ENCODE measurements at places on chromosomes 6 and 20.

GRCh38 chr20:35005463-35005961 is 49.8 kb downstream of the MYH7B start:
- DNase-seq, result no peak

- DNase-seq, result peak; percentile 17
Observed at GRCh38 chr6:83247471-83247870, 54.3 kb downstream of the RWDD2A start.

- peak; percentile 11 for DNase-seq
Observed at GRCh38 chr20:51211191-51211590, 188.3 kb upstream of the KCNG1 start.

DNA sequence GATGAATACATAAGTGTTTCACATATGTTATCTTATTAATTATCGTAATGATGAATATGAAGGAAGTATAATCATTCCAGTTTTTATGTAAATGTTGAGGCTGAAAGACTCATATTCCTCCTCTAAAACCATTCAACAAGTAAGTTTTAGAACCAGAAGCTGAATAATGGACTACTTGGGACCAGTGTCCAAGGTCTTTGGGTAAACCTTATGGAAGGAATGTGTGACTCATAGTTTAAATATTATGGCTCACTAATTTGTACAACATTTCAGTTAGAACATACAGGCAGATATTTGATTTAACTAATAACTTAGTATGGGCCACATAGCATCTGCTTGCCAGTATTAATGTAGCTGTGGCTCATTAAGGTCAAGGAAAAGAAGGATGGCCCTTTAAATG is 209.6 kb downstream of the TFAP2B start:
- DNase-seq, result peak; percentile 32

DNA sequence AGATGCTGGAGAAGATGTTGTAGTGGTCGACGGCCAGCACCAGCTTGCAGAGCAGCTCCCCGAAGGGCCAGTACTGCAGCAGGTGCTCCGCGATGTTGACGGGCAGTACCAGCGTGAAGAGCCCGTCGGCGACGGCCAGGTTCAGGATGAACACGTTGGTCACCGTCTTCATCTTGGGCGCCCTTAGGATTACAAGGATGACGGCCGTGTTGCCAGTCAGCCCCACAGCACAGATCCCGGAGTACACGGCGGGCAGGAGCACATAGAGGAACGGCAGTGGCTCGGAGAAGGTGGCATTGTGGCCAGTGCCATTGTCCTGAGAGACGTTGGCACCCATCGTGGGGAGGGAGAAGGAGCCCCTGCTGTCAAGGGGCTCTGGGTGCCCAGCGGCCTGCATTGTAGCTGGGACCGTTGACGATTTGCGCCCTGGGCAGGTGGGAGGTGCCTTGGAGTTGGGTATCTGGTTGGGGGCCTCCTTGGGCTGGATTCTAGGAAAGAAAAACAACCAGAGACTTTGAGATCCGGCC is 867 bp downstream of the NPBWR2 start:
- no peak for DNase-seq

DNA sequence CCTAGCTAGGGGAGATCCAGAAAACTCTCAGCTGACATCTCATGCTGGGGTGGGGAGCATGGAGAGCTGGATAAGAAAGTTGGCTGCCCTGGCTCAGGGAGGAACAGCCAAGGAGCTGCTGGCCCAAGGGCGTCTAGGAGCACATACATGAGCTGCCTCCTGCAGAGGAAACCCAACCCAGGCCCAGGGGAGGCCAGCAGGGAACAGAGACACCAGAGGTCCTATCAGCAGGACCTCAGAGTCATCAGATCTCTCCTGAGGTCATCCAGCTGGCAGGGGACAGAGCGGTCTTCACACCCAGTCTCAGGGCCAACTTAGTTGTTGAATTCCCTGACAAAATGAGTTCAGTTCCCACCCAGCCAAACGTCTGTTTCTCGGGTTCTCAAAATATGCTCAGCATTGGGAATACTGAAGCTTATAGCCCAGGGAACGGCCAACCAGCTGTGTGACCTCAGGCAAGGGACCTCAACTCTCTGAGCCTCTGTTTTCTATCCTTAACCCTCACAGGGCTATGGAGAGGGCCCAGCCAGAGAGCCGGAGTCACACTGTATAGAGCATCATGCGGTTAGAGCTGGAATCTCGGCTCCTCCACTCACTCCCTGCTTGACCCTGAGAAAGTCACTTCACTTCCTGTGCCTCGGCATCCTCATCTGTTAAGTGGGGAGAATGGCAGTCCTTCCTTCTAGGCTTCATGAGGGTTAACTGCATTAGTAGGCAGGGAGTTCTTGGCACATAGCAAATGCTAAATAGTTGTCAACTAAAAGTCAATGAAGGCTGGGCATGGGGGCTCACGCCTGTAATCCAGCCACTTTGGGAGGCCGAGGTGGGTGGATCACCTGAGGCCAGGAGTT is 13.8 kb downstream of the ADA start:
- DNase-seq, result no peak

DNA sequence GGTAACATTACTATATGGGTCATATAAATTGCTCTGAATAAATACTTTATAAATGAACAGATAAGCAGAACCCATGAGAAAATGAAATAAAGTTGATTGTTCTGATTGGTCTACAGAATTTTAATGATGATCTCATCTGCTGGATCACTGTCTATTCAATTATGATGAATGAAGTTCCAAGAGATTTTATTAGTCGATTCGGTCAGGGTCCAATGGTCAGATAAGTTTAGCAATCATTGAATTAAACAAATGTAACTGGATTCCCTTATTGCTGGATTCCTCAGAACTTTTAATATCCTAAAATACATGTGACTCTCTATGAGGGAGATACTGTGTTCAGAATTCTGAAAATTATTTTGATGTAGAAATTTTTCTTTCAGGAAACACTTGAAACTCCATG is 715.2 kb downstream of the EPM2A start:
- DNase-seq, result no peak

- no peak for DNase-seq
Observed at GRCh38 chr6:155039618-155040017, 44.5 kb downstream of the TIAM2 start.

GRCh38 chr6:12593771-12594529 is 122.6 kb upstream of the PHACTR1 start:
- DNase-seq, result no peak

DNA sequence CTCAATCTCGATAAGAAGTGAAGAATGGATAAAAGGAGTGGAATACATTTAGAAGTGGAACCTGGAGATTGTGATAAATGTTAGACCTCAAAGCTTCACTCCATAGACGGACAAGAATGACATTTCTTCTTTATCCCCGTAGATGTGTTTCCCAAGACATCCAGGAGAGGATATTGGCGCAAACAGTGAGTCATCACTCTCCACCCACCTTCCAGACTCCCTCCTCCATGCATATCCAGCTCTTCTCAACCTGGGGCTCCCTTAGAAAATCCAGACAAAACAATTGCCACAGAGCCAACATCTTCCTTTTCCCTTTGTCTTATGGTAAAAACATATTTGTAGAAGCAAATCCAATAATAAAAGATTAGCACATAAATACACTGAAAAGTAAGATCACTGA is 586.1 kb downstream of the PTPRT start:
- DNase-seq, result no peak

DNA sequence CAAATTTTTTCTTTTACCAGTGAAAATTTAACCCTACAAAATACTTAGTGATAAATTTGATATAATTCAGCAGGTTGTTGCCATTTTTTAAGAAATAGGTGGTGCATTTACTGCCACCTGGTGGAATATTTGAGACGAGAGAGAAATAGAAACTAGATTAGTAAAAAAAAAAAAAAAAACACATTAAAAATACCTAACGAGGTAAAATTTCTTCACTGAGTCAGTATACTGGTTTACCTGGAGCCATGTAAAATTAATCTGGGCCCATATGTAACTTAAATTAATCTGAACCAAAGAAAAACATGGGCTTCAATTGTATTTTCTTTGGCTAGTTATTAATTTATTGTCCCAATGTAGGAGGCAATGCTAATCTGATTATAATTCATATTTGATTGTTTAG is 520.8 kb downstream of the EPM2A start:
- DNase-seq, result peak; percentile 60

GRCh38 chr6:157539900-157540752 is 159.1 kb downstream of the ZDHHC14 start:
- DNase-seq, result no peak

GRCh38 chr6:98782772-98783171 is 51.6 kb upstream of the POU3F2 start:
- DNase-seq, result no peak

Measured in MCF 10A (cell line).